ENCODE measurements at places on chromosomes 4 and X.

DNA sequence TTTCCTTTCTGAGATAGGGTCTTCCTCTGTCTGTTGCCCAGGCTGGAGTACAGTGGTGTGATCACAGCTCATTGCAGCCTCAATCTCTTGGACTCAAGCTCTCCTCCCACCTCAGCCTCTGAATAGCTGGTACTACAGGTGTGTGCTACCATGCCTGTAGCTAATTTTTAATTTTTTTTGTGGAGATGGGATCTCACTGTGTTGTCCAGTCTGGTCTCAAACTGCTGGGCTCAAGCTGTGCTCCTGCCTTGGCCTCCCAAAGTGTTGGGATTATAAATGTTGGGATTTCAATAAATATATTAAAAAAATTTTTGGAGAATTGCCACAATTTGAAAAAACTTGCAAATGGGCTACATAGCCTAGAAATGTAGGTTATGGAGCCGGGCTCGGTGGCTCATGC lies 18.5 kb downstream of the RAPGEF2 start:
- no peak for DNase-seq

GRCh38 chr4:144449611-144450010 lies 196.3 kb upstream of the HHIP start:
- DNase-seq: no peak

- DNase-seq: no peak
These were observed 101.1 kb downstream of the AREG start for GRCh38 chr4:74546057-74546456.

GRCh38 chr4:15702941-15703403 lies at the start of gene BST1:
Gene BST1 (plus strand): TSS chr4:15703065. CDS start chr4:15703145, 80 bp downstream.
- no peak for DNase-seq

- DNase-seq: no peak
These were observed 38.9 kb upstream of the TBX22 start for GRCh38 chrX:79975605-79976004.

- DNase-seq: no peak
These were observed 486.4 kb upstream of the FAT1 start for GRCh38 chr4:187209921-187210613.

- no peak for DNase-seq
These were observed 29.0 kb downstream of the PDHA1 start for GRCh38 chrX:19372547-19373331.

GRCh38 chr4:154310578-154310977 lies 181.0 kb downstream of the DCHS2 start:
- DNase-seq: no peak

- no peak for DNase-seq
These were observed 16.6 kb downstream of the AP1S2 start for GRCh38 chrX:15838017-15838416.

Data from stimulated activated CD8-positive, alpha-beta memory T cell treated with anti-CD3 and anti-CD28 coated beads, Interleukin-4, amount 100 ng/mL, for 4 hours (primary cell).